Activated T-cell treated with anti-CD3 and anti-CD28 coated beads for 24 hours (primary cell): ENCODE measurements at places on chromosomes 7 and 10.

GRCh38 chr7:123999703-124000102, 33.2 kb downstream of the TMEM229A start:
- no peak for DNase-seq

- no peak for DNase-seq
Measured at GRCh38 chr7:90180011-90180585, 25.8 kb downstream of the STEAP1 start.

DNA sequence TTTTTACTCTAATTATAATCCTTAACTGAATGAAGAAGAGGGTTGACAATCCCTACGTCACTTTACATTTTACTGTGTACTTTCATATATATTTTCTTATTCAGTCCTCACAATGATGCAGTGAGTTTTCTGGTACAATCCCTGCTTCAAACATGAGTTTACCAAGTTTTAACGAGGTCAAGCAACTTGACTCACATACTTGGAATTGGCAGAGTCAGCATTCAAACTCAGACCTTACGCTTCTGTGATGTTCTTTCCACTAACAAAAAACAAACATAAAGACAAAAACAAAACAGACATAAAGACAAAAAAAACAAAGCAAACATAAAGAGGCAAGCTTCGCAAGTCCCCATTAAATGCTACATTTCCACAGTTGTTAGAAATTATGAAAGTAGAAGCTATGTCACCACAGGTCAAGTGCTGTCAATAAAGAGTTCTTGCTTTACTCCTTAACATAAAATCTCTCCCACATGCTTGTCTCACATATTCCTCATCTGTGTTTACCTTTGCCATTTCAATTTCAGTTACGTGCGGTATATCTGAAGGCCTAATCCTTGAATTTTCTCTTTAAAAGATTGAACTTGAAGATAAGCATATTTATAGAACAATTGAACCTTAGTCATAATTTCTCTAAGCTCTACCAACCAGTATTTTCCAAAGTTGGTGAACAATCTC, 217.3 kb downstream of the CELF2 start:
- no peak for DNase-seq

GRCh38 chr10:73044378-73045285, 52.0 kb downstream of the P4HA1 start:
- no peak for DNase-seq

DNA sequence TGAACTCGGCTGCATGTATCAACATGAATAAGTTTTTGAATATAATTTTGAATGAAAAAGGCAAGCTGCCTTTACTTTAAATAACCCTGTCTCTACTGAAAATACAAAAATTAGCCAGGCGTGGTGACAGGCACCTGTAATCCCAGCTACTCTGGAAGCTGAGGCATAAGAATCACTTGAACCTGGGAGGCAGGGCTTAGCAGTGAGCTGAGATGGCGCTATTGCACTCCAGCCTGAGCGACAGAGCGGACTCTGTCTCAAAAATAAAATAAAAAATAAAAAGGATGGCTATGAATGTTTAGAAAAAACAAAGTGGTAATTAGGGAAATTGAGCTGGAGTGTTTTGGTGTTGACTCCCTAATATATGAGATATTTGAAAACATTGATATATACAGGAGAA, 133.3 kb downstream of the PHTF2 start:
- no peak for DNase-seq

DNA sequence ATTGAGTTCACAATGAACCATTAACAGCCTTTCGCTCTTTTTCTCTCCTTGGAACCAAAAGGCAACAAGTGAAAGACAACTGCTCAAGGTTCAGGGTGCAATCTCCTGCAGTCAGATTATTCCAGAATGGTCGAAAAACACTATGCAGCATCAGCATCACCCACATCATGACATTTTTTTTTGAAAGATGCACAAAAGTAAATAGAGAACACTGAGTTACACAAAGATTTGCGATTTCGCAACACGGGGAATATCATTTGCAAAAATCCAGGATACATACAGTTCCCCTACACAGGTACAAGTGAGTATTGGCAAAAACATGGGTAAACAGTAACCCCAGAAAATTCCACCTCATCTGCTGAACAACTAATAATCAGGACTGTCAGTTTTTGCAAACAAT, 611.5 kb downstream of the KCNMA1 start:
- DNase-seq: no peak

- DNase-seq: no peak
Measured at GRCh38 chr7:123961771-123962170, 36.7 kb downstream of the SPAM1 start.

GRCh38 chr10:110802090-110802489, 69.6 kb upstream of the PDCD4 start:
- no peak for DNase-seq

DNA sequence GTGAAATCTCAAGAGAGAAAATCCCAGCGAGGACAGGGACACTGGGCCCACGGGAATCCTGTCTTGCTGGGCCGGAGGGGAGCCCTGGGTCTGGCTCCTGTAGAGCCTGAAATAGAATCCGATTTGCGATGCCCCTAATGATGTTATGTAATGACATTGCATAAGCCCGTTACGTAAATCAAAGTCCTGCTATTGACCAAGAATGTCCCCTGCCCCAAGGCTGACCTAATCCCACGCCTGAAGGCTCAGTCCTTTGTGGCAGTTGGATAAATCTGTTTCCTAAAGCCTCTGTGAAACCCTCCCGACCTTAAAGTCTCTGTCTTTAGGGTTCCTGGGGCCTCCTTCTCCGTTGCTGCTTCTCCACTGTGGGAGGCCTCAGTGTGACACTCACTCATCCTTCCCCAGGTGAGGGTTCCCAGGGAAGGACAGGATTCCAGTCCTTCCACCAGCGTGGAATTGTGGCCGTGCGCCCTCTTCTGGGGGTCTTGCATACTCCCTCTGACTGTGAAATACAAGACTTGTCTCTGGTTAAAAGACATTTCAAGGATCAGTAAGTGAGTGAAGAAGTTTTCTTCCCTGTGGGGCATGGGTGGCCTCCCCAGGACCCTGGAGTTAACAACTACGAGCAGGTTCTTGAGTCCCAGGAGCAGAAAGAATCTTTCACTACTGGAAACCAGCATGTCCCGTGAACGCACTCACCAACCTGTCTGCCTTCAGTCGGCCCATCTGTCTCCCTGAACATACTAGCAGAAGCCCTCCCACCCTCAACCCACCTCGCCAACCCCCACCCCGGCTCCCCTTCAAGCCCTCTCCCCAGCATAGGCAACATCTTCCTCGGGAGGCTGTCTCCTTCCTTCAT, 19.8 kb downstream of the ZNF467 start:
- no peak for DNase-seq

GRCh38 chr7:11297126-11297625, 323.5 kb downstream of the PHF14 start:
- DNase-seq: no peak

- no peak for DNase-seq
Measured at GRCh38 chr7:143507534-143508055, 29.9 kb downstream of the TAS2R41 start.

DNA sequence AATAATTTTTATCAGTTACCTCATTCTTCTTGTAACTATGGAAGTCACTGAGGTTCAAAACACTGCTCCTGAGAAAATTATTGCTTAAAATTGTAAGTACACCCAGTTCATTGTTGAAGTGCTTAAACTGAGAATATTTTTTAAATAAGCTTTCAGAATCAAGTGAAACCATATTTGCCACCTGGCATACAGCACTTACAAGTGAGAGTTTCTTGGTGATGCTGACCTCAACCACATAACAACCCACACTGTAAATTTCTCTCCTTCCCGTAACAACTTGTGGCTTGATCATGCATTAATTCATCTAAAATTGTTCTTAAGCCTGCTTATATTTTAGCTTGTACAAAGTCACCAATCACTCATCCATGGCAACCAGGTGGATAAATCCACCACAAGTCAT, 34.0 kb downstream of the IMMP2L start:
- DNase-seq: no peak

DNA sequence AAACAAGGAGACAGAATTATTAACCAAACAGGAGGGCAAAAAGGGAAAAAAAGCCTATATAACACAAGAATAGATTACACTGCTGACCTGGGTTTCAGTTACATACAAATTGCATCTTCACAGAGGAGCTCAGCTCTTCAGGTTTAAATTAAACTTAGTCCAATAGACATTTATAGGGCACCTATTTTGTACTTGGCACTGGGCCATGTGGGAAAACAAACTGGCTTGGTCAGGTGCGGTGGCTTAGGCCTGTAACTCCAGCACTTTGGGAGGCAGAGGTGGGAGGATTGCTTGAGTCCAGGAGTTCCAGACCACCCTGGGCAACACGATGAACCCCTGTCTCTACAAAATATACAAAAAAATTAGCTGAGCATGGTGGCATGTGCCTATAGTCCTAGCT, 62.3 kb upstream of the CCDC6 start:
- no peak for DNase-seq

DNA sequence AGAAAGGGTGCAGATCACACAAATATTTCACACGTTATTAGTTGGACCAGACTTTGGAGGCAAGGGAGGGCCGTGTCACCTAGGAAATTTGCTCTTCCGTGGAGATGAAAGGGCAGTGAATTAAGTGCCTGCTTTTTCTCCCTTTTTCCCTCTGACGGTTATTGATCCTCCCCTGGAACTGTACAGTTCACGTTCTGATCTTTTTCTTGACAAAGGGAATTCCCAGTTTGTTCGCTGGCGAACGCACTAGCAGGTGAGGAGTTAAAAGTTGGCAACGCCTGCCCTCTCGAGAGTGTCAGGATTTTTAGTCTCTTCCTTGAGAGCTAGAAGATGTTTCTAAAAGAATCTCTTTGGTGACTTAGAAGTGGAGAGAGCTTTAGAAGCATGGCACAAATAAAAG, 111.5 kb downstream of the TCF7L2 start:
- no peak for DNase-seq

DNA sequence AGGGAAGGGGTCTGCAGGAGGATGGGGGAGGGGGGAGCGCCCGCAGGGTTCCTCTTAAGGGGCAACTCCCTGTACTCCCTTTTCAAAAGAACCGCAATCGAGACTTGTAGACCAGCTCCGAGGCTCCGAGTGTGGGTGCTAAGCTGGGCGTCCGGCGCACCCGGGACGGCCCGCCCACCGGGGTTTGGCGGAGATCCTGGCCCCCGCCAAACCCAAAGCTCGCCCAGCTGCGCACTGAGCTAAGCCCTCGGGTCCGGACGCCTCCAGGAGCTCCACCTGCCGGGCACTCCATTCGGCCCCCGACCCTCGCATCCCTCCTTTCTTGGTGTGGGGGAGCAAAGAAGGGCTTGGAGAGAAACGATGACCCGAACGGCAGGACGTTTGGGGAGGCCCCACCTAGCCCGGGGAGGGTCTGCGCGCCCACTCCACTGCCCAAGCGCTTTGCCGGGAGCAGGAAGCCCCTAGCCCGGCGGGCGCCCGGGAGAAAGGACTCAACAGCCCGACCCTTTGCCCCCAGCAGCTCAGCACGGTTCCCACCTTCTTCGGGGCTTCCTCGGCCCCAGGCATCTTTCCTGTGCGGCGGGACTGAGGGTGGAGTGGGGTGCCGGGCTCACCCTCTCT, 651 bp downstream of the AFAP1L2 start:
- DNase-seq: no peak

GRCh38 chr7:15853832-15854470, 167.5 kb upstream of the MEOX2 start:
- DNase-seq: no peak

GRCh38 chr7:41472427-41473125, 230.3 kb downstream of the INHBA start:
- DNase-seq: no peak

- no peak for DNase-seq
Measured at GRCh38 chr10:3365630-3366029, 193.0 kb upstream of the PITRM1 start.

DNA sequence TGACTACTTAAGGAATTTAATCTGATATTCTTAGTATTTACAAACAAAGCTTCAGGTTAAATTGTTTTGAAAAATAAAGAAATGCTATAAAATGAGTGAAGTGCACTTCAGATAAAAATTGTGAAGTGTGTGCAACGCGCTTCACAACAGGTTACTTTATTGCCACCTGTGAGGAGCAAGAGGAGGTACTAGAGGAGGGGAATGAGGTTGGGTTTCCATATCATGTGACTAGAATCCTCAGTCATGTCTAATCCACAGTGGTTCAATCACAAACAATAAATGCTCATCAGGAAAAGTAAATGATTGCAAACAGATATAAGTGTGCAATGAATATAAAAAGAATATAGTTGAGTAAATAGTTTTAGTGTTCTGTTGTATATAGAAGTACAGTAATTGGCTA, 34.5 kb upstream of the CD36 start:
- DNase-seq: no peak

- DNase-seq: no peak
Measured at GRCh38 chr7:50209461-50210135, 94.9 kb upstream of the IKZF1 start.

DNA sequence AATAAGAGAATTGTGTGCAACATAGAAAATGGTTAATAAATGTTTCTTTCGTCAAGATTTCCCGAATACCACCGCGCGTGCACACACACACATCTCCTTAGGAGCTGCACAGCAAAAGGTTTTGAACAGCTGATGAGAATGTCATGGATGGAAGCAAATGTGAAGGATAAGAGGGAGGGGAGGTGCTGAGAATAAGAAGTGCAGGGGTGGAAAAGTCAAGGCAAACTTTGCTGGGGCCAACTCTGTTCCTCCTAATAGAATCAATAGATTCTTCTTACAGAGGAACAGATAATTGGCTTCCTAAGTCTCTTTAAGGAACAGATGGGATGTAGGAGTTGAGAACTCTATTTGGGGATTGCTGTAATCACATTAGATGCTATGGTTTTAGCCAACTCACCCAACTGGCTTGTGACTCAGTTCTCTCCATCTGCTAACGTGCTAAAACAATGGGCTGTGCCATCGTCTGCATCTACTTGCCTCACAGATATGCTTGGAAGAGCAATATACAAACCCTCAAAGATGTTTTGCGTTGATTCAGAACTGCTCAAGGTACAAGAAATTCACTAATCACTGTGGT, 408.2 kb upstream of the CELF2 start:
- no peak for DNase-seq

DNA sequence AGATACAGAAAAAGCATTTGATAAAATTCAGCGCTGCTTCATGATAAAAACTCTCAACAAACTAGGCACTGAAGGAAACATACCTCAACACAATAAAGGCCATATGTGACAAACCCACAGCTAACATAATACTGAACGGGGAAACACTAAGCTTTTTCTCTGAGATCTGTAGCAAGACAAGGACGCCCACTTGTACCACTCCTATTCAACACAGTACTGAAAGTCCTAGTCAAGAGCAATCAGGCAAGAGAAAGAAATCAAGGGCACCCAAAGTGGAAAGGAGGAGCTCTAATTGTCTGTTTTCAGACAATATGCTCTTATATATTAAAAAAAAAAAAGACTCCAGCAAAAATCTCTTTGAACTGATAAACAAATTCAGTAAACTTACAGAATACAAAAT, 13.3 kb downstream of the DIP2C start:
- DNase-seq: no peak

- no peak for DNase-seq
Measured at GRCh38 chr10:71981876-71982230, 17.7 kb downstream of the CHST3 start.

DNA sequence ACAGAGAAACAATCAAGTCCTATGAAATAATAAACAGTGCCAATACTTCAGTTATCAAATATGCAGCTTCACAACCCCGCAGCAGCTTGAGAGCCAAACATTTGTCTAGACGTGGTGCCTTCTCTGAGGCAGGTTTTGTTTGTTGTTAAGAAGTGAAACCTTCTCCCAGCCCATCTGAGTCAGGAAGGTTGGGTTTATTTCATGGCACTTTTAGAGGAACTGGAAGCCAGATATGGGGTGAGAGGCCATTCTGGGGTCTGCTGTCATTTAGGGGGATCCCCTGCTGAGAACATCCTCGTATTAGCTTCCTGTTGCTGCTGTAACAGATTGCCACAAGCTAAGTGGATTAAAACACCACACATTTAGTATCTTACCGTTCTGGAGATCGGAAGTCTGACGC, 113.6 kb downstream of the GRK5 start:
- DNase-seq: no peak
